ENCODE measurements at places on chromosomes 4 and X.

DNA sequence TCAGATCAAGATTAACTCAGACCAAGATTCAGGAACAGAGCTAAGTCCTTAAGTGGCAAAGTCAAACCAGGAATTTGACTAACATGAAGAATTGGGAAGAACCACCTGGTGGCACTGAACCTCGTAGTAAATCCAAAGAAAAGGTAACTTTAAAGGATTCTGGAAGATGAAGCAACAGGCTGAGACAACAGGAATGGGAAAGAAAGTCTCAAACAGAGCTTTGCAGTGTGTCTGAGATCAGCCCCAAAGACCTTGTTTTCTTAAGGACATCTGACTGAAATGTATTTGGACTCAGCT is 126.1 kb downstream of the ASB9 start:
- no peak for DNase-seq

DNA sequence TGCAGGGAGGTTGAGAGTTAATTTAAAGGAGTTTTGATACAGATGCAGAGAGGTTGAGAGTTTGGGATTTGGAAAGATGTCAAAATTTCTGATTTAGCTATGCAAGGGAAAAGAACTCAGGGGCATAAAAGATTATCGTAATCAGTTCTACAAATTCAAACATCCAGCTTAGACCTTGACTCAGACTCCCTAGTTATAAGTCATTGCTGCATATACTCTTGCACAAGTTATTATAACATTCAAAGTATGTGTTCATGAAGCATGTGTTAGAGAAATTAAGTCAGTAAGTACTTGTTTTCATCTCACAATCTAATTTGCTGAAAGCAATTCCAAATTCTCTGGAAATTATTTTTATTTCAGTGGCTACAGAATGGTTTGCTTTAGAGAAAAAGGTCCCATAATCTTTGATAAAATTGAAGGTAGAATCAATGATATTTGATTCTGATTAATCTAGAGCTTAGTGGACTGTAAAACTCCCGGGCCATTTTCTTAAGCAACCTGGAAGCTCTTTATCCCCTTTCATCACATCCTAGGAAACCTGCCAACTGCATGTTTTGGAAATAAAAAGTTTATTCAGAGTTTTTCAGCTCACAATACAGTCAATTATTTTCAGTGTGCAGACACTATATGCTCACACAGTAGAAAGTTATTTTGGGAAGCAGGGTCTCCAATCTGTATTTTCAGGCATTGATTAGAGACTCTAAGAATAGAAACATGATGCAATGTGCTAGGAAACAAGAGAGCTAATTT is 132.9 kb upstream of the SPANXC start:
- no peak for DNase-seq

DNA sequence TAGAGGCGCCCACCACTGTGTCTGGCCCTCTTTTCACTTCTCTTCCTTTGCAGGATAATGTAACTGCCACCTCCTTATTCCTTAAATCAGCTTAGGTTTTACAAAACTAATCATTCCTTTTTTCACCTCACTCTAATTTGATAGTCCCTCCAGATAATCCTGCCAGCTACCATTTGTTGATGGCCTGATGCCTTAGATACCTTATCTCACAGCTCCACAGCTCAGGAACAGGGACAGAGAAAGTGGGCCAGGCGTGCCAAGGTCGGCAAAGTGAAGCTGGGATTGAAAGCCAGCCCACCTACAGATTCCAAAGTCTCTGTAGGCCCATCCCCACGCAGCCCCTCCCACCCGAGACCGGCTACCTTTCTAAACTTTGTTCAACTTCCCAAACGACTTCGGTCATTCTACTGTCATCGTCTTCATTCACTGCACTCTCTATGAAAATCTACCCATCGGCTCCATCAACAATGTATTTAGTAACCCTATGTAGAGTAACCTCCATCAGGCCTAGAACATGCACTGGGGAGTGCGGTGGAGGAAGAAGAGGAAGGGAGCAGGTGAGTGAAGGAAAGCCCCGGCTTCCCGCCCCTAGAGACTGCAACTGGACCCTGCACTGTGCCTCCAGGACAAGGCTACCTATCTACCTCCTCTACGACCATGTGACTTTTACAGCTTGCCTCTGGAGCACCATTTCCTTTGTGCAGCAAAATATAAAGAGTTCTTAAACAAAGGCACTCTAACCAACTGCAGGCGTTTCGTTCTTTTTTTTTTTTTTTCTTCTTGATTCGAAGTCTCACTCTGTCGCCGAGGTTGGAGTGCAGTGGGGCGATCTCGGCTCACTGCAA is 1.5 kb downstream of the CASP6 start:
- no peak for DNase-seq

DNA sequence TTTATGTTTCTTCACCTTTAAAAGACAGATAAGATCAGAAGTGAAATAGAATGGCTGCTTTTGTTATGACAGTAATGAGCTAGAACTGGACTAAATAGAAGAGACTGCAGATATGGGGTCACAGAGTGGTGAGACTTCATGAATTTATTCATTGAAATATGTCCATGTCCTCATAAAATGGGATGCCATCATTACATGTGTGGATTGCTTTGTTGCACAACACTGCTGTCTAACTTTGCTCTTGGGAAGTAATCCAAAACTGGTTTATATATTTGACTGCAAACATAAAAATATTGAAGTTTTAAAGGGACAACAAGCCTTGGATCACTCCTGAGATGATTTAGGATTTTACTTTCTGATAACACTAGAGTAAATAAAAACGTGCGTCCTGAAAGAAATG is 209.2 kb upstream of the FAT4 start:
- no peak for DNase-seq

- DNase-seq: no peak
Measured at GRCh38 chr4:61070269-61070668, 129.9 kb upstream of the ADGRL3 start.

DNA sequence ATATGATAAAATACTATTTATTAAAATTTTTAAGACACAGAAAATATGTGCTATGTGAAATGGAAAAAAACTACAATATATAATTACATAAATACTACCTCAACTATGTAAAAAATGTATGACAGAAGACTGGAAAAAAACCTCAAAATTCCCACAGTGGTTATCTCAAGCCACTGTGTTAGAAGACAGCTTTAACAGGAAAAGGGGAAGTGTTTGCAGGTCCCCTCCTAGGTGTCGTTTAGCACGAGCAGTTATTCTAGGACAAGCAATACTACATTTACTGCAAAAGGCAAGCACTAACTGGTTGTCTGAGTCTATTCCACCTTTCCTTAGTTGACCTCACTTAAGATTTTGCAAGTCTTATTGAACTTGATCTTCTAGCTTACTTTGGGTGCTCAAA is 44.9 kb upstream of the PHF8 start:
- DNase-seq: no peak

GRCh38 chr4:34791209-34791608 is 1453.1 kb downstream of the ARAP2 start:
- no peak for DNase-seq

DNA sequence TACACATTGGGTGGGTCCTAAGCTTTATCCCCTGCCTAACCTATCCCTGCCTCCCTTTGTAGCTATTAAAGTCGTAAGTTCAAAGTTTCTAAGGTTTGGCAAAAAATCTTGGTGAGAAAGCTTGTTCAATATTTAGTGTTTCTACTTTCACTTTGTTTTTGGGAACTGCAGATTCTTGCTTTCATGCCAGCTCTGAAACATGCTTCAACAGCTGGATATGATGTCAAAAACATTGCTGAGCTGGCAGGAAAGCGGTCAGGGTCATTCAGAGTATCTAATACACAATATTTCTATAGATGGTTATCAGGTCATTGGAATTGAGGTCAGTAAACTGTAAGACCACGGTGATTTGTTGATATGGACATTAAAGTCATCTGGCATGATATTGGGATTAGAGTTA is 19.7 kb downstream of the CENPI start:
- DNase-seq: no peak
